ENCODE measurements at places on chromosomes 12 and 14.

DNA sequence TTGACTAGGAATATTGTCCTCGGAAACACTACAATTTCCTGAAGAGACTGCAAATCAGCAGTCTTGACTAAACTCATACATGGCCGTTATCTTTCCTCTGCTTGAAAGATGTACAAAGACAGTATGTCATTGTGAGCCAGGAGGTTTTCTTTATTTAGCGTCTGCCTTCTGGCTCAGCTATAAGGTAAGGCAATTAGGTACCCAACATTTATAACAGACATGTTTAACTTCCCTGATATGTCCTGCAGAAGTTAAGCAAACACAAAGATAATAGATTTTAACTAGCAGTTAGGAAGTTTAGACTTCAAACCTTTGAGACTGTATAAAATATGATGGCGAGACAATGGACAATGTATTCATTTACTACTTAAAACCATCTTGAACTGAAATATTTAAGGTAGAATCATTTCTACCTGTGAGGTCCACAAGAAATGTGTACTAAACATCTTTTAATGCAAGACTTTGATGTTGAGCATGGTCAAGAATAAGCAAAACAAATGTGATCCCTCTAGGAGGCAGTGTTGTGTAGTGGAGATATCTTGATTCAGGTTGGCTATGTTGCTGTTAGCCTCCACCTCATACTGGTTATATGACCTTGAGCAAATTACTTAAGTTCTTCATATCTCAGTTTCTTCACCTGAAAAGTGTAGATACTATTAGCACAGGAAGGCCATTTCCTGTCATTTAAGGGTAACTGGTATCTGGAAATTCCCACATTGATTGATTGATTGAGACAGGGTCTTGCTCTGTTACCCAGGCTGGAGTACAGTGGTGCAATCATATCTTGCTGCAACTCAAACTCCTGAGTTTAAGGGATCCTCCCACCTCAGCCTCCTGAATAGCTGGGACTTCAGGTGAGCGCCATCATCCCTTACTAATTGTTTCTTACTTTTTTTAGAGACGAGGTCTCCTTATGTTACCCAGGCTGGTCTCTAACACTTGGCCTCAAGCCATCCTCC is 96.3 kb upstream of the EEA1 start:
- DNase-seq: no peak

DNA sequence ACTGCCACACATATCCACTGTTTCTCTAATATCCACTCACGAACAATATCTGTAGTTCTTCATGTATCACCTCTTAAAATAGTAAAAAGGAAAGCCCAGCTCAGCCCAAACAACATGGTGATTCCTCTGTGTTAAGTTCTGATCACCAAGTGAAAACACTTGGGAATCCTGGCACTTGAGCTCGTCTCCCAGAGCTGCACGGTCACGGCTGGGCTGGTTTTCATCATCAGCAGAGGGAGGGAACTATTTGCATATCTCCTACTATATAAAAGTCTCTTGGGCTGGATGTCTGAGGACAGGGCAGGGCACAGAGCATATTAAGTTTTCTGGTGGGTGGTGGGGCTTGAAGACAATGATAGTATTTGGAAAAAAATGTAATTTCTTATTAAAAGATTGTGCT is 870.6 kb downstream of the TMEM121 start:
- no peak for DNase-seq

DNA sequence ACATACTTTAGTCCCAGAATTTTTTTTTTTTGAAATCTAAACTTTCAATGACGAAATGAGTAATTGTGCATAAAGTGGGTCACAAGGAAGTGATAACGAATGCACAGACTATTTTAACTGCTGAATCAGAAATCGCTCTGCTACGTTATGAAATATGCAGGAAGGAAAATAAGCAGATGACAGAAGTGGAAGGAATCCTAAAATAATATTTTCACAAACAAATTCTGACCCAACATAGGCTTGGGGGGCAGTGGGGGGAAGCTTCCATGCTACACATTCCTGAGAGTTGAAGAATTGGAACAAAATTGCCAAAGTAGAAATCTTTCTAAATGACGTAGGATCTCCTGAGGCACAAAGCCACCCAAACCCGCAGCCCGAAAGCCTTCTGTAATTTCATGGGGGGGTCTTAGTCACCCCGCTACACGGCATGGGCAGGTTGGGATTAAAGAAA is 89.6 kb downstream of the ARF6 start:
- no peak for DNase-seq

DNA sequence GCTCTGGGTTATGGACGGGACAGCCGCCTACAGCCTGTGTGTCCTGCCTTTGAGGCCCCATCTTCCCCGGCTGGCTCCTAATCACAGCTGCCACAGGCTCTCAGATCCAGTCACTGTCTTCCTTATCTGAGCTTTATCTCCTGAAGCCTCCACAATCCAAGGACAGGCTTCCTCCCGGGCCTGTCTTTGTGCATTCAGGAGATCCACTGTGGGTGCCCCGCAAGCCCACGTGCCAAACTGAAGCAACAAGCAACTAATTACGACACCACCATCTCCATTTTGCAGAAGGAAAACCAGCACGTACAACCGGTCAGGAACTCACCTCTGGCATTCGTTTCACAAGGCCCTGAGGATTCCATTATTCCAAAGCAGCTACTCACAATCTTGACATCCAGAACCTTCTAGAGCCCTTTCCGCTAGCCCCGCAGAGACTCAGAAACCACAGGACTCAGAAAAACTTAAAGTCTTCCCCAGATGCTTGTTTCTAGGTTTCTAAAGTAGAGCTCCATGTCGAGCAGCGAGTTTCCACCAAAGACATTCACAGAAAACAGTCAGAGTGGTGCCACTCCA is 14.0 kb downstream of the SYNE3 start:
- no peak for DNase-seq

- no peak for DNase-seq
Measured at GRCh38 chr12:108666401-108666881, 32.7 kb upstream of the SELPLG start.
